B cell (primary cell): ENCODE measurements at places on chromosomes 12 and 14. TPM values are rescaled to one million over a fixed set of nuclear protein-coding genes. Genes with fewer than 3 reads are reported as not detected.

The SLC38A4 gene
- total RNA-seq, result not detected in 2 replicates

The A2M gene
- not detected in 2 replicates for total RNA-seq

The SYNDIG1L gene
- total RNA-seq, result not detected in 2 replicates

The TMEM30B gene
- total RNA-seq, result 0.20 and 0.44 TPM in 2 replicates

The RDH16 gene
- 1.5 and 2.4 TPM in 2 replicates for total RNA-seq

DNA sequence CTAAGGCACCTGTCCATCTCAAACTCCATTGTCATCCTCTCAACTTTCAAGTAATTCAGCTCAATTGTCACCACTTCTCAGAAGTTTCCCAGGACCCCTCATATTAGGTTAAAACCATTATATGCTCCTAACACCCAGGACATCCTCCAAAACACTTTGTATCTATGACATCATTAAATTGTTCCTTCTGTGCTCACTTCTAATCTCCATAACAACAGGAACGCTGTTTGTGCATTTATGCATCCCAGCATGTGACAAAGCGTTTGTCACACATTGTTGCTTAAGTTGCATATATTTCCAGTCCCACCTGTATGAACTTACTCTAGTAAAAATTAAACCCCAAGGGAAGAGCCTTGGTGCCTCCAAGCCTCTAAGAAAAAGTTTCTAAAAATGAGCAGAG, 133.9 kb downstream of the TBX5 start:
- no peak for DNase-seq

GRCh38 chr14:75495882-75496281, 26.4 kb upstream of the BATF start:
- DNase-seq, result no peak

- peak; percentile 33 for DNase-seq
Measured at GRCh38 chr12:71938728-71939385, at the start of gene TPH2. TPH2 (plus strand) TSS chr12:71938845; CDS start chr12:71938987, 142 bp downstream.

- DNase-seq, result no peak
Measured at GRCh38 chr12:99804715-99805114, 157.2 kb downstream of the GARIN6 start.

DNA sequence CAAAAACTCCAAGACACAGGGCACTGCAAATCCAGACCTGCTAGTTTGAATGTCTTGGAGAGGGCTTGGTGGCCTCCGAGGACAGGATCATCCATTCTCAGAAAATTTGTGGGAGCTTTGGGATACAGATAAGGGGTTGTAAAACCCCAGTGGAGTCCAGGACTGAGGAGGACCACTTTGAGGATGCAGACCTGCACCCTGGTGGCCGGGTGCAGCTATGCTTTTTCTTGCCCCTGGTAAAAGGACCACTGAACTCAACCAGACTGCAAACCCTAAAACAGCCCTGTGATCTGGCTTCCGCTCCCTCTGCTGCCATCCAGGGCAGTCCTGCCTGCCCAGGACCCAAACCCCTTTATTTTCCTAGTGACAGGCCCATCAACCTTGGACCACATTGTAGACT, 169.5 kb upstream of the DAAM1 start:
- DNase-seq, result no peak

DNA sequence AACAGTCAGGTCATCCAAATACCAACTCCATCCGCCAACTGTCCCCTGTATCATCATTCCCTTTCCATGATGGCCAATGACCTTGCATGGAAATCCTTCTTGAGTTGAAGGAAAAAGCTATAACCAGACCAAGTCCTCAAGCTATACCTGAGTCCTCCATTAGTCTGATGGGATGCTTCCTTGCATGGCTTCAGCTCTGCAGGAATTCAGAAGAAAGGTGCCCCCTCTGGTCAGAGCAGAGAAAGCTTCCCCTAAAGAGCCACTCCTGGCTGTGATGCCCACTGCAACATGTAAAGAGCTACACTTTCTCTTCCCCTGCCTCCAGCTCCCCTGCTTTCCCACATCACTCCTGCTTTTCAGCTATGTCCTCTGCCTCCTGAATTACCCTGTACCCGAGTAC, 43.1 kb upstream of the FKBP4 start:
- no peak for DNase-seq

- DNase-seq, result no peak
Measured at GRCh38 chr12:18071336-18071735, 18.7 kb downstream of the RERGL start.

GRCh38 chr12:116382686-116383530, 105.4 kb upstream of the MED13L start:
- no peak for DNase-seq

GRCh38 chr12:19015285-19015684, 114.2 kb upstream of the PLEKHA5 start:
- no peak for DNase-seq

GRCh38 chr12:15527201-15528080, 205.1 kb downstream of the PTPRO start:
- DNase-seq, result no peak
